Stimulated activated CD8-positive, alpha-beta memory T cell treated with anti-CD3 and anti-CD28 coated beads, Interleukin-4, amount 100 ng/mL, for 4 hours (primary cell): ENCODE measurements at places on chromosomes 3 and 15.

GRCh38 chr15:73457334-73457733 lies 14.4 kb downstream of the REC114 start:
- DNase-seq: no peak

GRCh38 chr3:12318758-12319621 lies 30.1 kb downstream of the PPARG start:
- no peak for DNase-seq

GRCh38 chr3:172262991-172263608 lies 185.2 kb downstream of the GHSR start:
- no peak for DNase-seq

- DNase-seq: no peak
Observed at GRCh38 chr3:101695779-101696372, 9.4 kb upstream of the RPL24 start.

- DNase-seq: no peak
Observed at GRCh38 chr3:123361071-123361470, 87.8 kb downstream of the ADCY5 start.

DNA sequence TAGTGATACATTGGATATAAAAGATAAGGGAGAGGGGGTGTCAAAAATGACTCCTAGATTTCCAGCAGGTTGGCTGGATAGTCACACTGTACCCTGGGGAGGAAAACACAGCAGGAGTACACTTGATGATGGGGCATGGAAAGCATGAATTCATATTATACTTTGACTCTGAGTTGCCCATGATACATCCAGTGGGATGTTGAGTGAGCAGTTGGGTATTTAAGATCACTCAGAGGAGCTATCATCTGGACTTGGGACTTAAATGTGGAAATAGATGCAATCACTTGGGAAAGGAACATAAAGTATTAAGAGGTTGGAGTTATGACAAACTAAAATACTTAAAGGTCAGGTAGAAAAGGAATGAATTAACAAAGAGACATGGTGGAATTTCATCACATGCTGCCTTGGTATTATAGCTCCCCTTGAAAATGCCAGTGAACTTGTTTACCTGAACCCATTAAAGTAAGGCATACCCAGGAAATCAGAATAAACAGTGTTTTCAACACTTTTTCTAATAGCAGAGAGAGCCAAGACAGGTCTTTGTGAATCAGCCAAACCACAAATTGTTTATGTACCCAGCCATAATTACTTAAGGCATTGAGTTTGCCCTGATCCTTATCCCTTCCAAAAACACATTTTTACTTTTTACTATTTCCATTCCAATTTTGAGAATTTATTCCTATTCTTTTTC lies 49.9 kb upstream of the ABI3BP start:
- no peak for DNase-seq

DNA sequence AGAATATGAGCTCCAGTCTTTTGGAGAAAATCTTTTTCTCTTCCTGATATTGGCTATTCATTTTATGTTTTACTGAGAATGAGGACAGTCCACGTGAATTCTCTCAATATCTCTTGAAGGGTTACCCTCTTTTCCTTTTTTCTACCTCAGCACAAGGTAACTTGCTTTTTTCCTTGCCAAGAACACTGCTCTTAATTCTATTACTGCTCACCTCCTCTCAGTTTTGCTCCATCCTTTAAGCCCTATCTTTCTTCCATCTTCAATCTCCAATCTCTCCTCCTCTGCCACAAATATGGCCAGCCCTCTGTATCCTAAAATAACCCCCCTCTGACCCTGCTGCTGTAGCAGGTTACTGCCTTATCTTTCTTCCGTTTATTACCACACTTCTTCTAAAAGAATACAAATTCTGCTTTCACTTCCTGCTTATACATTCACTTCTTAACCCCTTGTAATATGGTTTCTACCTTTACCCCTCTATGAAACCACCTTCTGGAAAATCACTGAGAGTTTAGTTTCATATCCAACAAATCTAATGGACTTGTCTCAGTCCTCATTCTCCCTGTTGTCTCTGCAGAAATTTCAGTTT lies 89.0 kb downstream of the NFKBIZ start:
- no peak for DNase-seq

- no peak for DNase-seq
Observed at GRCh38 chr3:37141676-37142075, 32.7 kb downstream of the LRRFIP2 start.

GRCh38 chr3:129343643-129344360 lies 65.1 kb downstream of the HMCES start:
- no peak for DNase-seq

GRCh38 chr15:85858586-85859375 lies 64.1 kb upstream of the KLHL25 start:
- peak; percentile 30 for DNase-seq

DNA sequence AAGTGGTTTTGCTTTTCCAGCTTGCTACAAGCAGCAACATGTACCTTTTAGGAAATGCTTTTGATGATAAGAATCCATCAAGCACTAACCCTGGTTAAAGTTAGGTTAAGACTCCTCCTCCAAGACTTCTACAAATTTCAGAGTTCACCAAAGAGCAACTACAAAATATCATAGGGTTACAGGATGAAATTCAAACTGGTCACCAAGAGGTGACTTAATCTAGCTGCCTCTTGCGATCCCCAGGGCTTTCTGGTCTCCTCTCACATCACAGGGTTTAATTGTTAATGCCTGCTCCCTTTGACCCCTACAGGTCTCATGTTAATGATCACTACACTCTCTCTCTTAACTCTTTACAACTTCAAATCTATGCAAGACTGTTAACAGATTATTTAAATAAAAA lies 66.5 kb downstream of the DPH6 start:
- DNase-seq: no peak

GRCh38 chr15:60006203-60006862 lies 2.2 kb downstream of the FOXB1 start:
- DNase-seq: no peak

DNA sequence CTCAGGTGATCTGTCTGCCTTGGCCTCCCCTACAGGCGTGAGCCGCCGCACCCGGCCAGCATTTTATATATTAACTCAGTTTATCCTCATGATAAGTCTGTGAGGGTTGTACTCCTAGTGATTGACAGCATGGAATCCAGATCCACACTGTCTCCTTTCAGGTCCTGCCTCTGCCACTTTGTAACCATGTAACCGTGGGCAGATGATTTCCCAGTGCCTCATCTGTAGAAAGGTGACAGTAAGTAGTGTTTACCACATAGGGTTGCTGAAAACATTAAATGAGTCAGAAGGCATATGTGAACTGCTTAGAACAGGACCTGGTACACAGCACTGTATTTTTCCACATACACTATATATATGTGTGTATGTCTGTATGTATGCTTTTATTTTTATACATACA lies 2.4 kb downstream of the FYTTD1 start:
- DNase-seq: no peak

GRCh38 chr3:114770874-114771273 lies 376.2 kb downstream of the ZBTB20 start:
- DNase-seq: no peak

DNA sequence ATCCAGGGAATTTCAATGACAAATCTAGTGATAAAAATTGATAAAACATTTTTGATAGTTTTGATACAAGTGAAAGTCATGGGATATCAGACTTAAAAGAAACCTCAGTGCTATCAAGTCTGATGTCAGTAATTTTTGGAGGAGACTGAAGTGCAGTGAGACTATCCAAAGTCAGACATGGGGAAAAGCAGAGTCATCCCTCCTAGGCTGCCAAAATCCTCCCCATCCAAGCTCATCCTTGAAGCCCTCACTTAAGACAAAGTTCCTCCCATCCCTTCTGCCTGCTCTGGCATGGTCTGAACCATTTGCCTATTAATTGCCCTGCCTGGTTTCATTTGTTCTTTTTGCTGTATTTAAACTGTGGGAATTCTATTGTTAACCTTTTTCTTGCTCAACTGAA lies 456.9 kb upstream of the UBE2E2 start:
- DNase-seq: no peak

DNA sequence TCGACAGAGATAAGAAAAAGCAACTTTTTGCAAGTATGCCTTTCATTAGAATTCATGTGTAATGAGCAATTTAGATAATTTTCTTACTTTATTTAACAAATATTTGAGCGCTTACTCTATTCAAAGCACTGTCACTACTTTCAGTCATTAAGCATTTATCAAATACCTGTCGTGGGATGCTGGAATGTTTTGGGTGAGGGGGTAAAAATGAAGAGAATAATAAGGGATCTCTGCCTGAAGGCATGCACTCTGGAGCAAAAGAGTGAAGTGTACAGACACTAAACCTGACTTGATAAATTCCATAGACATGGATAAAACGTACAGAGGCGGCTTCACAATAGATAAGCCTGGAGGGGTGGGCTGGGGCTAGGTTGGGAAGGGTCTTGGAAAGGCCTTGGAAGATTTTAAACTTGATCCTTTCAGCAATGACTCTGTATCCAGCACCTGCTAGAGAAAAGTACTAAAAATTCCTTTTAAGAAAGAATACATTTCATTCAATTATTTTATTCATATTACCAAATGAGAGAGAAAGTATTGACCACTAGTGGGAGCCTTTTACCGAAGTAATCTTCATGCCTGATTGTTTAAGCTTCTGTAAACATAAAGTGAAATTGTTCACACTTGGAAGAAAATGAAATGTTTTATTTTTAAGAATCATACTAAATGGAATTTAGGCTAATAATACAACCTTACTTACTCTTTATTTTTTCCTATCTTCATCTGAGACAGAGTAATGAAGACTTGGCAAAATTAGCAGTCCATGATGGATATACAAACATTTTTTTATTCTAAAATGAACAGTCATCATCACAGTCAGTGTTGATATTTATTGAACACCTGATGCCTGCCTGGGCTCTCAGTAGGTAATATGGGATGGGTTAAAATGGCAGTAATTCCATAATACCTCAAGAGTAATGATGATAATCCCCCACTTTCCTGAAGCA lies 113.2 kb downstream of the PPP2R3A start:
- DNase-seq: no peak

GRCh38 chr3:11413071-11413470 lies 140.9 kb downstream of the ATG7 start:
- DNase-seq: no peak

DNA sequence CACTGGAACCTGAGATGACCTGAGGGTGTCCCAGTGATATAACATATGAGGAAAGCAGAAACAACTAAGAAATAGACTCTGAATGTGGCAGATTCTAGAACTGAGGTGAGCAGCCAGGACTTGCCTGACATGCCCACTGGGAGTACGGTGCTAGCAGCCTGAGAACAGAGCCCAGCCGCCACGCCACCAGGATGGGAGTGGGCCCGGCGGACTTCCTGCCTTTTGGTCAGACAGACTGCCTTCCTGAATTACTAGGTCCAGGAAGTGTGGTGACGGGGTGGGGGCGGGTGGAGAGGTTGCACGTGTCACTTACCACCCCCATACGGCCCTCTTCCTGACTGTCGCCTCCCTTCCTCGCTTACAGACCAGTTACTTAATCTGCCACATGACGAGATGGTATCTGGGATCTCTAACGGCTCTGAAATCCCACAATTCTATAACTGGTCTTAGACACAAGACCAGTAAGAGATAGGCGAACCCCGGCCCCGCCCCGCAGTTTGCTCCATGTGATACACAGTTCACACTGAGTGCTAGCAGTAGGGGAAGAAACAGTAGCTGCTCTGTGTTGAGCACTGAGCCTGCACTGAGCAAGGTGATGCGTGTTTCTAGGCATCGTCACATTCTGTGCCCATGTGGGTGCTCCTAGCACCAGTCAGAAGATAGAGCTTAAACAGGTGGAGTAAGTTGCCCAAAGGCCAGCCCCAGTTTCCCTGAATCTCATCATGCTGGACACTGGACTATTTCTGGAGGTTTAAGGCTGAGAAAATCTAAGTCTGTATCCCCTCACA lies 95.7 kb downstream of the CPN2 start:
- DNase-seq: peak; percentile 12

- no peak for DNase-seq
Observed at GRCh38 chr15:98240303-98240702, 279.8 kb downstream of the ARRDC4 start.

DNA sequence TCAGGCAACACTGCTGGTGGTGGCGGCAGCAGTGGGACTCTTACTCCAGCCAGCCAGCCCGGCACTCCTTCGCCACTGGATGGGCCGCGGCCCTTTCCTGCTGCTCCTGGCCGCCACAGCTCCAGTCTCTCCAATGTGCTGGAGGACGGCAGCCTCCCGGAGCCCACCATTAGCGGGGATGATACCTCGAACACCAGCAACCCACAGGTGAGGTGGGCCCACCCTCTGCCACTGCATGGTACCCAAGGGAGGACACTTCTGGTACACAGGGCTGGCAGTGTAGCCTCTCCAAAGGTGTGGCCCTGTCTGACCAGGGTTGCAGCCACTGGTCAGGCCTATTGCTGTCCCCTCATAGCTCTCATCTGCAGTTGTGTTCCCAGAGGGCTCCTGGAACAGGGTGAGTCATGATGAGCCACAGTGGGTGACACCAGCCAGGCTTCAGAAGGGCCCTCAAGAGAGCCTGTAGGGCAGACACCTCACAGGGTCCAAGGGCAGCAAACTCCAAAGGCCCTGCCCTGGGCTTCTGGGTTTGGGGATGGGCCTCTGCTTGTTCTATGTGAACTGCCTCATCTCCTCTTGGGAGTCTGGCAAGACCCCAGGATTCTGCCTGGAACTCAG lies 20.8 kb downstream of the NBEAL2 start:
- DNase-seq: no peak

DNA sequence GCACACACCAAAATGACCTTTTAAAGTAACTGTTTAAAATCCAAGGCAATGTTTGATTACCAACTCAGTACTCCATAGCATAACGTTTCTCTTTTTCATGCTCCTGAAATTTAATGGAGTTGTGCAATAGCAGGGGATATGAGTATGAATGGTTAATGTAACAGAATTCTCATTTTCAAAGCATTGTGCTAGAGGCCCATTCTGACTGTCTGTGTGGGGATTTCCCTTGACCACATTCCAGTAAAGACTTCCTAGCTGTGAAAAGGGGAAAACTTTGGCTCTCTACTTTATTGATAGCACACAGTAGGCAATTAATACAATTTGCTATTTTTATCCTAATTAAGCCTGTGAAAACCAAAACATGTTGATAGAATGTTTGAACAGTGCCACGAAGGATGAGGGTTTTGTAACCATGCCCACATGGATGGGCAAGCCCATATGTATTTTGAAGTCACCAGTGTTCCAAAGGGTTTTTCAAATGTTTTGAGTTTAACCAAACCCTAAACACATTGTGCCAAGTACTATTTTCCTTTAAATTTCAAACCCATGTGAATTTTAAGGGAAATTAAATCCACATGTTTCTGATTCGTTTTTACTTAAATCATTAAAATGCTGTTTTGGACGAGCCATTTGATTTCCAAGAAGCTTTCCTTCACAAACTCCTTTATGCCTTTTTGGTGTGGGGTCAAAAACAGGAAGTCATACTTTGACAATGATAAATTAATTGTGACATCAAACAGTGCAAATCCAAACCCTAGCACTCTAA lies 261.2 kb downstream of the SHOX2 start:
- no peak for DNase-seq

- DNase-seq: no peak
Observed at GRCh38 chr3:178155521-178155920, 380.7 kb upstream of the KCNMB2 start.

DNA sequence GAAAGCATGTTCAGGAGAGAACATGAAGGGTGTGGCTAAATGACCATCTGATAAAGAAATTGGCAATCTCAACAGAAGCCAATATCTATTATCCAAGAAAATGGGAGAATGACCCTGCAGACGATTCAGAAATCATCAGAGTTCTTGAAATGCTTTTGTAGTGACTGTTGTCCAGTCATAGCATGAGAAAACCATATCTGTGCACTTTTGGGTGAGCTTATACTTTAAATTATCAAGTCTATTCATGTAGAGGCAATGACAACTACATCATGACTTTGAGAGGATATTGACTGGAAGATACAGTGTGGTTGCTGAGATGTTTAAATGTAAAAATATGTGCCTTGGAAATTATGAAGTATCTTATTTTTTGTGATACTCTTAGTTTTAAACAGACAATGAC lies 57.6 kb upstream of the AZI2 start:
- DNase-seq: no peak
